ENCODE measurements at places on chromosomes 4 and X.

DNA sequence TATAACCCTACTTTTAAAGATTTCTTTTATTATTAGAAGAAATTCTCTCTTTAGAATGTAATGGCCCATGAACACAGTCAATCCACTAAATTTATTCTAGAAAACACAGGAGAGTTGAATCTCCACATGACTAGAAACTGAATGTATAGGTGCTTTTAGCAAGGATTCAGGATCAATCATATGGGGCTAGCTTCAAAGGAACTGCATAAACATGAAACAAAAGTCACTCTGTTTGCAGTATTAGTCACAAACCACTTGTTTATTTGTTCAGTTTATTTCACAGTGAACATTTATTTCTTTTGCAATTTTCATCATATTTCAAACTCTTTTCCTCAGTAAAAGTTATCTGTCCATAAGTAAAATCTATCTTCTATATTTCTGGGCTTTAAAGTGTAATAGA, 1604.6 kb downstream of the PCDH18 start:
- DNase-seq = no peak

DNA sequence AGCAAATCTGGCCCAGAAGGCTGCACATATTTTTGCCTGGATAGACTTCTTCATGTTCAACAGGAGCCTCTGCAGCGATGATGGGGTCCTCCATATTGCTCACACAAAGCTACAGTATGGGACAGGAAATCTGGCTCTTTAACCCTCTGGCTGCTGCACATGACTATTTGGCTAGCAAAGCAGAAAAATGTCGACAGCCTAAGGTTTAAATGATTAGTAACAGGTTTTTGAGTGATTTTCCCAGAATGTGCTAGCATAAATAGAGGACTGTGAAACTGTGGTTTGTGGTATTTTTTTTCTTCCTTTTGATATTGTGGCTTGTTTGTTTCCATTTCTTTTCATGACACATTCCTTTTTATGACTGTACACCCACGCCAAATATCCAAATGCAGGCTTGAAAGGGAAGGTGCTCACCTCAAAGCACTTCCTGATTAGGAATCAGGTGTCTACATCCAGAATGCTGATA, 120.2 kb upstream of the GK2 start:
- no peak for DNase-seq

- DNase-seq = no peak
These were observed 258.1 kb upstream of the AGTR2 start for GRCh38 chrX:115912372-115912897.

DNA sequence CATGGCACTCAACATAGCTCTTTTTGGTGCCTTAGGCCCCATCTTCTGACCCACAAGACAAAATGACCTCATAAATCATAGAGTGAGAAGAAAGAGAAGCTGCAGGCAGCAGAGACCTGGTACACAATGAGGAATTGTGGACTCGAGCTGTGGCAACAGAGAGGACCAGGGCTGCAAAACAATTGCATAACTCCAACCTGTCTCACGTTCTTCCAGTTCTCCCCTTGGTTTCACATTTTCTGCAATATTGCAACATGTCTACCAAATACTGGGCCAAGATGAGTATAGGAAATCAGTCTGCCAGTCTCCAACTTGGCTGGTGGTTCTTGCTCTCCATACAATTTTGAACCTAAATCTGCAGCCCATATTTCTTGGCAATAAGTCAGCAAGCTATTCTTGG, 105.3 kb downstream of the KDR start:
- DNase-seq = no peak

DNA sequence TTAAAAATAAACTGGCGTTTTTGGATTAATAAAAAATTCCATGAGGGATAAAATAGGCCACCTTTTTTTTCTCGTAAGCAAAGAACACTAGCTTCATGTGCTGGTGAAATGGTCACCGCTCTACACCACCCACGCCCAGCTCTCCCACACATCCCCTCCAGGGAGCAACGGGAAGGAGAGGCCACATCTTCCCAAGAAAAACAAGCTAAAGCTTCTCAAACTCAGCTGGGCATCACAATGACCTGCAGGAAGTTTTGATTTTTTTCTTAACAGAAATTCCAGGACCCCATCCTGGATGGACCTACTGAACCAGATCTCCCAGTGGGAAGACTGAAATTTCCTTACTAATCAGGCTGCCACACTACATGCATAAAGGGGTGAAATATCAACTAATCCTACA, 9.8 kb downstream of the TSPAN5 start:
- no peak for DNase-seq

Measured in NCI-H1417 treated with DMSO at 0.1 percent for 48 hours (cell line).